ENCODE measurements at places on chromosomes 5 and 9. TPM values are rescaled to one million over a fixed set of nuclear protein-coding genes. Genes with fewer than 3 reads are reported as not detected.

IL5 gene
- not detected for total RNA-seq

NKD2 gene
- total RNA-seq: not detected

PCDHA3 gene
- total RNA-seq: 1.8 TPM

HCN1 gene
- total RNA-seq: not detected

PPP1R26 gene
- 15.9 TPM for total RNA-seq

Measured in uterus (tissue), 4 donors.